Activated naive CD4-positive, alpha-beta T cell (primary cell): ENCODE measurements at places on chromosomes 3 and 15.

GRCh38 chr3:173709026-173709425 lies 311.5 kb downstream of the NLGN1 start:
- DNase-seq, result no peak

DNA sequence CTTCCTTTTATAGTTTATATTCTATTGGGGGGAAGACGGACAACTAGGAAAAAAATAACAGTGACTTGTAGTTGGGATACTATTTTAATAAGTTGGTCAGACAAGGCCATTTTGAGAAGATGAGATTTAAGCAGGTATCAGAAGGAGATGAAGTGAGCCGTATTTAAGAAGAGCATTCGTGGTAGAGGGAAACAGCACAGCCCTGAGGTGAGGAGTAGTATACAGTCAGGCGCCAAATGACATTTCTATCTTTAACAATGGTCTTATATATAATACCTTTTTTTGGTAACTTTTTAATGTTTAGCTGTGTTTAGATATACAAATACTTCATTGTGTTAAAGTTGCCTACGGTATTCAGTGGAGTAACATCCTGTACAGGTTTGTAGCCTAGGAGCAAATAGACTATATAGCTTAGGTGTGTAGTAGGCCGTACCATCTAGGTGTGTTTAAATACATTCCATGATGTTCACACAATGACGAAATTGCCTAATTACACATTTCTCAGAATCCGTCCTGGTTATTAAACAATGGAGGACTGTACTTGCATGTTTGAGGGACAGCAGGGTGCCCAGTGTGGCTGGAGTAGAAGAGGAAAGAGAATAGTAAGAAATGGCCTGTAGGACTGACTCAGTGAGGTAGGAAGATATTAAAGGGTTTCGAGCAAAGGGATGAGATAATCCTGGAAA lies 1.6 kb downstream of the NKTR start:
- DNase-seq, result no peak

- no peak for DNase-seq
These were observed 62.7 kb downstream of the MEF2A start for GRCh38 chr15:99628374-99629001.

GRCh38 chr15:48617619-48618018 lies 27.9 kb downstream of the FBN1 start:
- no peak for DNase-seq

DNA sequence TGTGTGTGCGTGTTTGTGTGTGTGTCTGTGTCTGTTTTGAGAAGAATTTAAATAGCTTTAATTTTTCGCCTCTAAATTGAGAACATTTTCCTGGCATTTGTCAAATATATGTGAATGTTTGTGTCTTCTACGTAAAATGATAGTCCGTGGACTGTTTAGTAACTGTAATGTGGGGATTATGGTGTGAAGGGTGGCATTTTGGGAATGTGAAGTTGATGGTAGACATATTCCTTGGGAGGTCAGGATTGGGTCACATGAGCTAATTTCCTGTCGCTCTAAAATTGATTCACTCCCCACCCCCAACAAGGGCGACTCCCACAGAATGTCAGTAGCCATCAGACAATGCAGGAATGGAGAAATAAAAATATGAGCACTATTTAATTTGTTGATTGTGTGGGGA lies 107.3 kb downstream of the ITPR1 start:
- no peak for DNase-seq

- no peak for DNase-seq
These were observed 37.3 kb downstream of the CACNA1D start for GRCh38 chr3:53531749-53532148.

DNA sequence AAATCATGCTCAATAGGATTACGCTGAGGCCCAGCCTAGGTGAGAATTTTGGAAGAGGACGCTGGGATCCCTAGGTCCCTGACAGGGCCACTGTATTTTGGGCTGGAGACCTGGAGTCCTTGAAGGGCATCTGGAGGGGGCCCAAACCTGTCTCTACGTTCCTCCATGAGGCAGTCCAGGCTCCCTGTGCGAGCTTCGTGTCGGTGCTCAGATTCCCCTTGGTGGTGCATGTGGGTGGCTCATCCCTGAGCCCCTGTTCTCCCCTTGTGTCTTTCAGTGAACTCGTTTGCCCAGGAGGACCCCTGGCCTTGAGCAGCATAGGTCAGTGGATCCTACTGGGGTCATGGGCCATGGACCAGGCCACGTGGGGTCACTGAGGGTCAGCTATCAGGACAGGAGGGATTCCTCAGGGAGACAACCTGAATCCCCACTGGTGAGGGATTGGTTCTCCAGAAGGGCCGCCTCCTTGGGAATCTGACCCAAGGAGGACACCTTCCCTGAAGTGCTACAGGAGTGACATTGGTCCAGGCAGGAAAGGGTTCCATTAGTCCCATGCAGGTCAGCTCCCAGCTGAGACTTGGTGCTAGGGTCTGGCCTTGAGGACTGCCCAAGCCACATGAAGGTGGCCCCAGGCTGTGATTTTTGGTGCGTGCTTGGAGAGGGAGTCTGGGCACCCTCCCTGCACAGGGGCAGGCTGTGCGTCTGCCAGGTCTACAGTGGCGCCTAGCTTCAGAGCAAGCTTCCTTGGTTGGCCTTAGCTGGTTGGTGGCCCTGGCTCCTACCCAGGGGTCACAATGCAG lies 229.8 kb downstream of the SNRPN start:
- DNase-seq, result no peak

- no peak for DNase-seq
These were observed 21.5 kb upstream of the USP3 start for GRCh38 chr15:63482874-63483323.

DNA sequence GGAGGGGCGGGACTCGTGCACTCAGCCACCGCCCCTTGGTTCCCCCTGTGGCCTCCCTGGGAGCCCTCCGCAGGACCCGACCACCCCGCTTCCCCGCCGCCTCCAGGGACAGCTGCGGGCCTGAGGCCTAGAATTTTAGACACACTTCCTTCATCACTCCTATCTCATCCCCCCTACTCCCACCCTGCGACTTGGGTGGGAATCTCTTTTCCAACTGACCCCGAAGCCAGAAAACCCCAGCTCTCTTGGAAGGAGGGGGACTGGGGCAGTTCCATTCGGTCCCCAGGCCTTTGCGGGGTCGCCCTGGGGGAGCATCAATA lies 289 bp upstream of the TFDP2 start:
- DNase-seq, result no peak

DNA sequence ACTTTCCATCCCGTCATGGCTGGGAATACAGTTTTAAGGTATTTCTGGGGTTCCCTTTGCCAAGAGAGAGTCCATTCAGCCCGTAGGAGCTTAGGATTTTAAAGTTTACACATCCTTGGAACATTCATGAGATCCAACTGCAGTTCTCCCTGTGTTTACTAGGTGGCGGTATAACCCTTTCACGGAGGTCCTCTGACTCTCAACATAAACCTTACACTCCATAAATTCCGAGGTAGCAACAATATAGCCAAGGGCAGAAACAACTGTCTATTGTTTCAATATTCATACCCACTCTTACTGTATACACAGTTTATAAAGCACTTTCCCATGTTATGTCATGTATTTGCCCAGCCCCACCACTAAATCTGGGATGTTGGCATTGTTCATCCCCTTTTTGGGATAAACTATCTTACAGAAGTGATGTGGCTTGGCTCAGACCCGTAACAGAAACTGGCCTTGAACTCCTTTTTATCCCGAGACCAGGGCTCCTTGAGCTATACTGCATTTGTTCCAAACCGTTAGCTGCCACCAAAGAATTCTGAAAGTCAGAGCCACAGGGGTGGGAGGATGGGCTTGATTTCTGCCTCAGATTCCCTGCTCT lies 69.2 kb upstream of the COL6A5 start:
- no peak for DNase-seq

GRCh38 chr3:4614070-4614469 lies 120.9 kb downstream of the ITPR1 start:
- DNase-seq, result no peak

DNA sequence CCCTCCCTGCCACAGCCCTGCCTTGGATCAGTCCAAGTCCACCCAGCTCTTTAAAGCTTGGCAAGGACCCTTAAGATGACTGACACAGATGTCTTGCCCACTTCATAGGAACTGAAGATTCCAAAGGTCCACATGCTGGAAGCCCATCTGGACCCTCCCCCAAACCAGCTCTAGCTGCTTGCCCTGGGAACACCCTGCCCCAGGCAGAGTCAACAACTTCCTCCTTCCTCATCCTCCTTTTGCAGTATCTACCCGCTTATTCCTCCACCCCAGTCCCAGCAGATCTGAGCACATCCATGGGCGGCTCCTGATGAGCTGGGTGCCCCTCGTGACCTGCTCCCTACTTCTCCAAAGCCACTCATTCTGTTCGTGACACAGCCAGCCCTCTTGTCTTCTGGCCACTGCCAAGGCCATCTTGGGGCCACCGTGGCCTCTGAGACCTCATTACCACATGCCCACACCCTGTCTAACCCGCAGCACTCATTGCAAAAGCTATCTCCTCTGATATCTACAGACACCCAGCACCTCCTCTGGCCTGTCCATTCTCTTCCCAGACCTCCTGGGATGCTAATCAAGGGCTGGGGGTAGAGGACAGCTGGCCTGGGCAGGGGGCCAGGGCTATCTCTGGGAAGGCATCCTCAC lies 2.0 kb upstream of the PFKFB4 start:
- DNase-seq, result no peak

- no peak for DNase-seq
These were observed 6.5 kb upstream of the CRYBG3 start for GRCh38 chr3:97815149-97815917.

- DNase-seq, result no peak
These were observed 1596.6 kb downstream of the SI start for GRCh38 chr3:163481738-163482137.

GRCh38 chr15:79099692-79100091 lies 9.1 kb upstream of the RASGRF1 start:
- no peak for DNase-seq

- DNase-seq, result no peak
These were observed 247.5 kb upstream of the LRIG1 start for GRCh38 chr3:66748175-66748876.

DNA sequence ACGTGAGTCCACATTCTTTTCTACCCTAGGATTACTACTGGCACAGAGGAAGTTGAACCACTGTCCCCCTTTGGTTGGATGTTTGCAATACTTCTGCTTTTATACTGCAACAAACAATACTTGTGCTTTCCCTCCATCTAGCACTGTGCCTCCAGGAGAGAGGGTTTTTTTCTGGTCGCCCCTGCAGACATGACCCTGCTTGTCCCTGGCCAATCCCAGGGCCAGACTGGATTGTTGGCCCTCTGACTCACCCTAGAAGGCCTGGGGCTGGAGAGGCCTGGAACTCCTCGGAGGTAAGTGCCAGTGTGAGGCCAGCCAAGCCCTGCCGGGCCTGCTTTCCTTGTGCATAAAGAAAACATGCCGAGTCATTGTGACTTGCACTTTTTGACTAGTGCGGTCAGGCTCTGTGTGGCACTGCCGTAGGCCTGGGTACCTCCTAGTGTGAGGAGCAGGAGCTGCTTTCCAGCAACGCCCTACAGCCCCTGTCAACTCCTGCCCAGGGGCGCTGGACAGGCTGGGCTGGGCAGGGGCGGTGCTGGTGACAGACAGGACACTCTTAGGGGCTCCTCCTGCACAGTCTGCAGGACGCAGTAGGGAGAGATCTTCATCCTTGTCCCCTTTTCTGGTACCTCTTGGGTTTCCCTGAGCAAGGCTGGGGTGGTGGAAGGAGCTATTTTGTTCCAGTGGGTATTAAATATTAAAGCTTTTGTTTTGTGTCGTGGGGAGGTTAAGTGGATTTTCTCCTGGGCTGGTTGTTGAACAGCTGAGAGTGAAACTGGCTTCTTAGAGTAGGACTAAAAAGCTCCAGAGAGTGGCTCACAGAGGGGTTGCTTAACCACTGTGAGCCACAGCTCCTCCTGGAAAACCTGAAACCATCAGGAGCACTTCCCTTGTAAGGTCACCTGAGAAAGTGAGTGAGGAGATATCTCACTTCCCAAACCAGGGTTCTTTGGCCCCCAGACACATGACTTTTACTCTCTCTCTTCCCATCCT lies 14.4 kb upstream of the TKT start:
- DNase-seq, result no peak

DNA sequence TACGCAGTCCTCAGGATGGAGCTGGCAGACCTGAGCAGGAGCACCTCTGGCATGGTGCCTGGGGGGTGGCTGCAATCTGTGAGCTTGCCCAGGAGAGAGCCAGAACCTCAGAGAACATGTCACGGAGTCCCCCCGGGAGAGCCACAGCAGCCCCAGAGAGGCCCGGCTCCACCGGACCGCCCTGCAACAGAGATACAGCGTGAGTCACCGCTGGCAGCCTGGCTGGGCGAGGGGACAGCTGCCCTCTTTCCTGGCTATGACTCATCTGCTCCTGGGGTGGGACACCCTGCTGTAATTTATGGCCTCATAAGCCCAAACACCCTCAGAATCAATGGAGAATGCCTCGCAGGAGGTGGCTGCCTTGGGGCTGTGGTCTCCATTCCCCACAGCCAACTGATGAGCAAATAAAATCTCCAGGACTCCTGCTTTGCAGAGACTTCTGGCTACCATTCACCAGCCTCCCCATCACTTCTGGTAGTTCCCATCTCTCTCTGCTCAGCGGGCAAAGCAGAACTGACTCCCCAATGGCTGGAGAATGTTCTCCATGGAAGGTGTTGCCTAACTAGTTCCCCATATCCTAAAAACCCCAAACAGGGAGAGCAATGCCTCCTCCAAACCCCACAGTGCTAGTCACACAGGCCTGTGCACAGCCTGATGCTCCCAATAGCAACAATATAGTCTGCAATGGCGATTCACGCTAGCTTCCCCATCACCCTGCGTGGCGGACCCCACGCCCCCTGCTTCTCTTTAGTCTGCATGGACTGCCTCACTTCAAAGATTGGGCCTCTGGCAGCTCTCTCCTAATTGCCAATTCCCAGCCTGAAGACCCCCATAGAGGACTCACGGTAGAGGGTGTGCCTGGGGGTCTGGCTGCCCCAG lies 21.6 kb downstream of the ACSBG1 start:
- DNase-seq, result no peak

DNA sequence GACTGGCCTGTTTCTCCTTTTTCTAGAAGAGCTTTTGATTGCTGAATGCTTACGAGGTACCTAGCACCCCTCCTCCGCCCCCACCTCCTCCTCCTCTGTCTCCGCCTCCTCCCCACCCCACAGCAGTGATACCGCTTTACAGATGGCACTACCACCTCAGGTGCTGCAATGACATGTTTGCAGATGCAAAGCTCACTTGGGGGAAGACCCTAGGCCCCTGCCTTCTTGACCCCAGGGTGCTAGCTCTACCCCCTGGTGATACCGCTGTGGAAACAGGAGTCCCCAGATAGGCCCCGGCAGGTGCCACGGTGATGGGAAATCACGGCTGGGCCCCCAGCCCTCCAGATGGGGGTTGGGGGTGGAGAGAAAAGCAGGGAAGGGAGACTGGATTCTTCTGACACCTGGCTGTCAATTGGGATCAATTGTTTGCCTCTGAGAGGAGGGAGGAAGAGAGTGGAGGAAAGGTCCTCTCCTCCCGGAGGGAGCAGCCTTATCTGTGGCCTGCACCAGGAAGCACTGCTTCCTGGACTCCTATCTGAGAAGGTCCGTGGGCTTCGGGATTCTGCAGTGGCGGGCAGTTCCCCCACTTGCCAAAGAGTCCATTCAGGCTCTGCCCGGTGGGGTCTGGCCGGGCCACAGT lies 37.6 kb downstream of the DNASE1L3 start:
- no peak for DNase-seq
